ENCODE measurements at places on chromosomes 2 and 18. TPM values are rescaled to one million over a fixed set of nuclear protein-coding genes. Genes with fewer than 3 reads are reported as not detected.

DNA sequence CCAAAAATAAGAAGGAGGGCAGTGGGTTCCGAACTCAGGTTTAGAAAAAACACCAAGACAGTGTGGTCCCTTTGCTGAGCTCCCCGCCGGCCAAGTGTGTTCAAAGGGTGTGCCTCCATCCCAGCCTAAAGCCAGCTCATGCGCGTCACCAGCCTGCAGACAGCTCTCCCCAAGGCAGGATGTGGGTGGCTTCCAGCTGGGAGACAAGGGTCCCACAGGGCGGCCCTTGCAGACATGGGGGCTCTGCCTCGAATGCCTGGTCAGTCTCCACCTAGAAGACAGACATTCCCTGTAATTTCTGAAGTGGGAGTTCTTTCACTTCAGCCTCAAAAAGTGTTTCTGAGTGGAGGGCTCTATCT, 135.8 kb upstream of the GPC1 start:
- DNase-seq: no peak

- no peak for DNase-seq
These were observed 74.6 kb downstream of the TTC27 start for GRCh38 chr2:32702303-32703064.

The SLC9A4 gene
- not detected for total RNA-seq

DNA sequence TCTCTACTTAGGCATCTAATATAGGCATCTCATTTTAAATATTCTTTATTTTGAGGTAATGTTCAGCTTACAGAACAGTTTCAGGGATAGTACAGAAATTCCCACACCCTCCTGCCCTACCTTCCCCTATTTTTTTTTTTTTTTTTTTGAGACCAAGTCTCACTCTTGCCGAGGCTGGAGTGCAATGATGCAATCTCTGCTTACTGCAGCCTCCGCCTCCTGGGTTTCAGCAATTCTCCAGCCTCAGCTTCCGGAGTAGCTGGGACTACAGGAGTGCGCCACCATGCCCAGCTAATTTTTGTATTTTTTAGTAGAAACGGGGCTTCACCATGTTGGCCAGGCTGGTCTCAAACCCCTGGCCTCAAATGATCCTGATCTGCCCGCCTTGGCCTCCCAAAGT, 97.6 kb downstream of the EPB41L5 start:
- peak; percentile 17 for DNase-seq

Measured in left ventricle myocardium inferior (tissue), 1 donor.